ENCODE measurements at places on chromosomes 1 and 21.

GRCh38 chr1:54945393-54945936 is 35.0 kb upstream of the TMEM61 start:
- no peak for DNase-seq

DNA sequence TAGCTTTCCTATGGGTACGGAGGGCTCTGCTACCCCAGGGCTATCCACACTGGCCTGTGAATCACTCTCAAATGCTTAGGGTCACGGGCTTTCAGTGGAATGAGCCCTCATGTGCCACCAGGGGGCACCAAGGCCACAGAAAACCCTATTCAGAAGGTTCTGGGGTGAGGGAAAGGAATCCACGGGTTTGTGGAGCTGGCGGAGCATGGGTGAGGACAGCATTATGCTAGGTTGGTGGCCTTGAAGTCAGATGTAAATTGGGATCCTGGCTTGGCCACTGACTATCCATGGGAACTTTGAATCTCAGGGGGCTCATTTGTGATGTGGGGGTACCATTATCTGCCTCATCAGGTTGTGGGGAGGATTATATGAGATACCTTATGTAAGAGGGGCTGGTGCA is 5.1 kb upstream of the LAMTOR5 start:
- peak; percentile 59 for DNase-seq

- DNase-seq = no peak
Observed at GRCh38 chr1:59183749-59184317, 113.1 kb upstream of the FGGY start.

DNA sequence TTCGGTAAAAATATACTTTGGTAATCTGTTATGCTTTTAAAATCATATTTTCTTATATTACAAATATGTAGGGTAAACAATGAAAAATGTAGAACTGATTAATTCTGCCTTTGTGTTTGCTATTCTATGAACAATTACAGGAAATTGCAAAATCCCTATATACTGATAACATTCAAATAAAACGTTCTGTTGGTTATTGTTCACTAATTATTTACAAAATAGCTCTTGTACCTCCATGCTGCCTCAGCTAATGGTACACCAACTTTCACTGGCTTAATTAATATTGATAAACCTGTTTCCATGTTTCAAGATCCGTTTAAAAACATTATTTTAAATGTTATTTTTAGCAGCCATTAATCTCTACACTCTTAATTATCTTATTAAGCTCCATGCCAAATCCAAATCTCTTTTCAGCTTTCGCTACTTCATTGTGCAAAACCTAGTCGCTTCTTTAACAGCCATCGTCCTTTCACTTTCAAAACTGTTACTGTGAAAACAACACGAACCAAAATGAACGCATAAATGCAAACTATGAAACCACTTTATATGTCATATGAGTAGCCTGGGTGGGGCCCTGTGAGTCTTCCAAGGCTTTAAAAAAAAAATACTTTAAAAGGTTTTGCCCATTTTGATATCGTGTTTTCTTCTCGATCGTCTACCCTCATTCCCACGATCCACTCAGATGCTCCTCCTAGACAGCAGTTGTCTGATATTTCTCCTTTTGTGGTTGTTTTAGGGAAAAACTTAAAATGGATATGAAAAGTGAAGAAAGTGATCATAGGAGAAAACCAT is 807.1 kb downstream of the USP25 start:
- DNase-seq = no peak

DNA sequence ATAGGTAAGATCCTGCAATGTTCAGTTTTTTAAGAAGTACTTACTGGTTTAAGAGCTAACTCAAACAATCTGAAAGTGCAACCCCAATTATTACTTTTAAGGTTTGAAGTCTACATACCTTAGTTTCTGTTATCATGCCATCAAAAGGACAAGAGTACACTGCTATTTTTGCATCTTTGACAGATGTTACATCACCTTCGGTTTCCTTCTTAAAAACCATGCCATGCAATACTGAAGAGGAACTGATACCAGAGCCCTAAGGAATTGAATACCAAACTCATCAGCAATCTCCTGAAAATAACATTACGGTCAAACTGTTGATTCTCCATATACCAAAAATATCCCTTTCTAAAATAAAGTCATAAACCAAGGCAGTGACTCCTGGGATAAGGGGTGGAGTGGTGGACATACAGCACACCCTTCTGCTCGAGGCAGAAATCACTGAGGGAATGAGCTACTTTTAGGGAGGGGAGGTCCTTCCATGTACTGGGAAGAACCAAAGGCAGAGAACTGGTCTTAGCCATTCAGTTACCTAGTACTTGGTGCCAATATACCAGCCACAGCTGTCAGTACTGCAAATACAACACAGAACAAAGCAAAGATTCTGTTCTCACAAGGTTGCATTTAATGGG is 8.5 kb downstream of the CCT8 start:
- DNase-seq = no peak

GRCh38 chr1:226496453-226497015 is 52.0 kb upstream of the STUM start:
- DNase-seq = no peak

- DNase-seq = no peak
Observed at GRCh38 chr1:201383647-201384405, 6.3 kb upstream of the TNNT2 start.

DNA sequence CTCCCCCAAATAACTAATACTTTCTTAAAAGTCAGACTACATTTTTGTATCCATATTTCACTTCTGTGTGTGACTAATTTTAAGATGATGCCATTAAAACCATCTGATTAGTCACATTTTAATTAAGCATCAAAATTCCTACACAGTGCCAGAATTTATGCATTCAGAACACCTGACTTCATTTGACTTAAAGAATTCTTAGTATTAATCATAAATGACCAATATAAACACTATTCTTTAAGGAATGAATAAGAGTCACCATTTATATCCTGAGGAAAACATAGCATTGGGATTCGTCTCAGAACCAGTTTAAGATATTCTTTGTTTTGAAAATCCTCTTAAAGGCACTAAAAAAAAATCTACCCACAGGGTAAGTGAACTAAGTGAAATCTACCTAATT is 37.0 kb downstream of the TM2D1 start:
- no peak for DNase-seq

- no peak for DNase-seq
Observed at GRCh38 chr1:244088161-244088560, 37.1 kb downstream of the ZBTB18 start.

DNA sequence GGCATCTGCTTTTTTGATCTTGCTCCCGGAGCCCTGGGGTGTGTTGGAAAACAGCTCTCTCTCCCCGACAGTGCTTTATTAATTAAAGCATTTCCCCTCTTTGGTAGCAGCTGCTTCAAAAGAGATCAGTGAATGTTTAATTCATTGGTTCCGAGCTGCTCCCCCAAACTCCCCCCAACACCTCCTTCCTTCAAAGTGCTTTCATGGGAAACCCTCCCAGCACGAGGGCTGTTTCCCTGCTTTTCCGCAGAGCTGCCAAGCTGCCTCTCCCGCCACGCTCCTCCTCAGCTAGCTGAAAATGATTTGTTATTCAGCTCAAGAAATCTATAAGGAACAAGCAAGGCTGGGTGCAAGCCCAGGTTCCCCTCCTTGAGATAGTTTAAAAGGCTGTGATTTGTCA is 40.0 kb upstream of the DISP3 start:
- no peak for DNase-seq

GRCh38 chr1:208178091-208178529 is 66.1 kb downstream of the PLXNA2 start:
- DNase-seq = no peak

- DNase-seq = no peak
Observed at GRCh38 chr1:113198806-113199205, 125.8 kb downstream of the LRIG2 start.

GRCh38 chr1:154641534-154641933 is 33.5 kb upstream of the ADAR start:
- no peak for DNase-seq

- no peak for DNase-seq
Observed at GRCh38 chr1:82978461-82979324, 1020.2 kb downstream of the TTLL7 start.

DNA sequence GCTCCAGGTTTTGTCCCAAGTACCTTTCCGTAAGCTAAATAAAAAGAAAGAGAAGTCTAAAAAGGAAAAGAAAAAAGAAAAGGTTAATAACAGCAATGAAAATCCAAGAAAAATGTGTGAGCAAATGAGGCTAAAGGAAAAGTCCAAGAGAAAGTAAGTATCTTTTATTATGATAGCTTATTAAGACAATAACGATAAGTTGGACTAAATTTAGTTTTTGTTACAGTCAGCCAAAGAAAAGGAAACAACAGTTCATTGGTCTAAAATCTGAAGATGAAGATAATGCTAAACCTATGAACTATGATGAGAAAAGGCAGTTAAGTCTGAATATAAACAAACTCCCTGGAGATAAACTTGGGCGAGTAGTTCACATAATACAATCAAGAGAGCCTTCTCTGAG is 31.5 kb downstream of the BRDT start:
- DNase-seq = no peak

- no peak for DNase-seq
Observed at GRCh38 chr1:3857791-3858129, 484 bp downstream of the DFFB start.

GRCh38 chr1:42913426-42914091 is 45.1 kb downstream of the SLC2A1 start:
- DNase-seq = peak; percentile 66

DNA sequence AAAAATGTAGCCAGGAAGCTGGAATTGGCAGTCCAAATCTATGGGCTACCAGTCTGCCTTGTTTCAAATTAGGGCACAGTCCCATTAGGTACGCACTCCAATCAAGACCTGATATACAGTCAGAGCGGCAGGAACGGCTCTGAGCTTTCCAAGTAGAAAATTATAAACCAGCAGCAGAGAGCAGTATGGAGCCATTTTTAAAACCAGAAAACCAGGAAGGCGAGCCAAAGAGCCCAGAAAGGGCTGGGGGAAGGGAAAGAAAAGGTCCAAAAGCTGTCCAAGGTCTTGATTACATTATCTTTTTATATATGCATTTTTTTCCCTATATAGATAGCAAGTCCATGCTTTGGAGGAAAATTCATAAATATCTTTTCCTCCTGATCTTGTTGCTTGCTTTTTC is 719.0 kb downstream of the RWDD3 start:
- DNase-seq = no peak

GRCh38 chr1:46585312-46585938 is 18.6 kb downstream of the MKNK1 start:
- DNase-seq = no peak

- no peak for DNase-seq
Observed at GRCh38 chr1:230345139-230345885, 80.8 kb downstream of the PGBD5 start.

DNA sequence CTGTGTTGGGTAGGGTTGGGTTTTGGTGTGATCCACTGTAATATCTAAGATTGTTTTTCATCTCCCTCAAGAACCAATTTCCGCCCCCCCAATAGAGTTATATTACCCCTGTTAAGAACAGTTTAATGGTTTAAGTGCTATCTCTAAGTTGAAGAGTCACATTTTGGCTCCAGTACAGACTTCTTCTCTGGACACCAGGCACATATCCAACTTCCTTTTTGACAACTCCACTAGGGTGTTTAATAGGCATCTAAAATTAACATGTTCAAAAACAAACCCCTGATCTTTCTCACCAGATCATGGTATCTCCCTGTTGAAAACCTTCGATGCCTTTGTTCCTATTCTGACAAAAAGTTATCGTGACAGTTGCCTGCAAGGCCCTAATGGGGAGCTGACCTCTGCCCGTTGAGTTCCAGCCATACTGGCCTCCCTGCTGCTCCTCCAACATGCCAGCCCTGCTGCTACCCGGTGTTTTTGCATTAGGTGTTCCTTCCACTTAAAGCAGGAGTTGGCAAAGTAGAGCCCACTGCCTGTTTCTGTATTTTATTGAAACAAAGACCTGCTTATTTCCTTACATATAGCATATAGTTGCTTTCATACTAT is 18.6 kb downstream of the USP24 start:
- DNase-seq = no peak

DNA sequence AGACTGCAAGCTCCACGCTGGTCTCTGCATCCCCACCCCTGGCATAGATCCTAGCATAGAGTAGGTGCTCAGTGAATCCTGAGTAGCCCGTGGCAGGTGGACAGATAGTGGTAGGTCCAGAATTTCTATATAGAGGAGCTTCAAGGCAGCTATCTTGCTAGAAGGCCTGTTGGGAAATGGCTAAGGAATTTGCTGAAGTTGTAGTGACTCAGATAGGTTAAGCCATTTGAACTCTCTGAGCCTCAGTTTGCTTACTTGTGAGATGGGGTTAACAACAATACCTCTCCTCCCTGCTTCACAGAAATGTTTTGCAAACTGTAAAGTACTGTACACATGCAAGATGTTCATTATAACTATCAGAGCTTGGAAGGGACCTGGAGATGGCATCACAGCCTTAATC is 23.4 kb upstream of the EPHB2 start:
- DNase-seq = no peak

GRCh38 chr1:73813716-73814115 is 384.3 kb downstream of the LRRIQ3 start:
- DNase-seq = no peak

DNA sequence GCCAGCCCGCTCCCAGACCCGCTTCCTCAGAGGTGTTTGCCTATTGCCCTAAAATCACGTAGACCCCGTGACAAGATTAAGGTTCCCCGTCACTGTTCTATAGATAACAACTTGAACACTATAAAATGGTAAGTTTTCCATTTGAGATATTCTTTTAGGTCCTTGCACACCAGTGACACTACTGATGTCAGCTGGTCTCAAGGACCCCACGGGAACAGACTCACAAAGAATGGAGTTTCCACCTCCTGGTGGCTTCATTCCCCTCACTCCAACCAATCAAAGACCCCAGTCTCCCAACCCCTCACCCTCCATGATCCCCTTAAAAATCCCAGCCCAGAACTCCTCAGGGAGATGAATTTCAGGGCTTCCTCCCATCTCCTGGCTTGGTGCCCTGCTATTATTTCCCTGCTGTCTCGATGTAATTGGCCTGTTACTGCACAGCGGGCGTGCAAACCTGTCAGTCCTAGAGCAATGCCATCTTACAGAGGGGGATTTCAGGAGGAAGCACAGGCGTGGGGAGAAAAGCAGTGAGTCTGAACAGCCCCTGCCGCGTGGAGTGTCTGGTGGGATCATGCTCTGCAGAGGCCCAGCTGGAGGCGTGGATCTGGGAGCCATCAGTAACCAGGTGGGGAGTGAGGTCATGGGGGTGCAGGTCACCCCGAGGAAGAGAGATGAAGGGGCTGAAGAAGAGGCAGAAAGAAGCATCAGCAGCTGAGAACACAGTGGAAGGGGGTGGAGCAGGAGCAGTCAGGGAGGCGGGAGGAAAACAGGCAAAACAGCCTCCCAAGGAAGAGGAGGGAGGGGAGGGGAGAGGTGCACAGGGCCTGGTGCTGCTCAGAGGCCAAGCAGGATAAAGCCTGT is 35.1 kb upstream of the LBR start:
- DNase-seq = no peak
